ENCODE measurements at places on chromosomes 2 and 18.

- DNase-seq, result no peak
Observed at GRCh38 chr2:111017034-111017622, 103.6 kb upstream of the BCL2L11 start.

GRCh38 chr2:37080689-37081088 lies 3.5 kb downstream of the HEATR5B start:
- DNase-seq, result no peak

DNA sequence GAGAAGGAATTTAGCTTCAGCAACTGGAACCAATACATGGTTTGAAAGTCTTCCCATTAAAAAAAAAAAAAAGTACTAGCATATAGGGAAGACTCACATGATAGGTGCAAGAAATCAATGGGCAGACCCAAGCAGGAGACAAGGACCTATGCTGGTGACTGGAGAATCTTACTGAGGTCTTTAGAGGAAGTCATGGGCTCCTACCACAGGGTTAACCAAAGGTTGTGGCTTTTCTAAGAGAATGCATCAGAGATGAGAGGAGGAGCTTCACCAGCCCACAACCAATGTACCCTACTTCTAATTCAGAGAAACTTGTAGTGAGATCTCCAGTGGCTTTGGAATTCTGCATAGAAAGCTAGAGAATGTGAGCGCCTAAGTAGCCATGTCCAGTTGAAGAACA lies 207.4 kb downstream of the NCKAP5 start:
- no peak for DNase-seq

DNA sequence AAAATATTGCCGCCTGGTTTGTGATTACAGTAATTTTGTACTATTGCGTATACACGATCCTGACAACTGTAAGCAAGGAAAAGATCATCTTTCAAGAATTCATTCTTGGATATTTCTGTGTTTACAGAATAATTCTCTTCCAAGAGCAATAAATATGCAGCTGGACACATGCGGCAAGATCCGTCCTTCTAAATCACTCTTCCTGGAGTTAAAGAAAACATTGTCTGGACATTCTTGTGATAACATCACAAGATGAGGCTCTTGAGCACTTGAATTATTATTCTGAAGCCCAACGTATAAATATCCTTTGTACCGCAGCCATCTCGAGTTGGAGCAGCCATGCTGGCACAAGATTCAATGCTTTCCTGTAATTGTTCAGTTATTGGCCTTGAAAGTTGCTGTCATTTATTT lies 9.9 kb downstream of the FHL2 start:
- no peak for DNase-seq

Measured in trophoblast cell (in vitro differentiated cells and primary cell).